ENCODE measurements at places on chromosomes 12 and 14. TPM values are rescaled to one million over a fixed set of nuclear protein-coding genes. Genes with fewer than 3 reads are reported as not detected.

The ADGRD1 gene
- total RNA-seq: 0.68 TPM

The C14orf119 gene
- total RNA-seq: 99.8 TPM

The TAS2R8 gene
- total RNA-seq: not detected

The ADAM20 gene
- not detected for total RNA-seq

The ACOT6 gene
- total RNA-seq: not detected
